Kidney epithelial cell (primary cell): ENCODE measurements at places on chromosomes 4 and X. TPM values are rescaled to one million over a fixed set of nuclear protein-coding genes. Genes with fewer than 3 reads are reported as not detected.

DNA sequence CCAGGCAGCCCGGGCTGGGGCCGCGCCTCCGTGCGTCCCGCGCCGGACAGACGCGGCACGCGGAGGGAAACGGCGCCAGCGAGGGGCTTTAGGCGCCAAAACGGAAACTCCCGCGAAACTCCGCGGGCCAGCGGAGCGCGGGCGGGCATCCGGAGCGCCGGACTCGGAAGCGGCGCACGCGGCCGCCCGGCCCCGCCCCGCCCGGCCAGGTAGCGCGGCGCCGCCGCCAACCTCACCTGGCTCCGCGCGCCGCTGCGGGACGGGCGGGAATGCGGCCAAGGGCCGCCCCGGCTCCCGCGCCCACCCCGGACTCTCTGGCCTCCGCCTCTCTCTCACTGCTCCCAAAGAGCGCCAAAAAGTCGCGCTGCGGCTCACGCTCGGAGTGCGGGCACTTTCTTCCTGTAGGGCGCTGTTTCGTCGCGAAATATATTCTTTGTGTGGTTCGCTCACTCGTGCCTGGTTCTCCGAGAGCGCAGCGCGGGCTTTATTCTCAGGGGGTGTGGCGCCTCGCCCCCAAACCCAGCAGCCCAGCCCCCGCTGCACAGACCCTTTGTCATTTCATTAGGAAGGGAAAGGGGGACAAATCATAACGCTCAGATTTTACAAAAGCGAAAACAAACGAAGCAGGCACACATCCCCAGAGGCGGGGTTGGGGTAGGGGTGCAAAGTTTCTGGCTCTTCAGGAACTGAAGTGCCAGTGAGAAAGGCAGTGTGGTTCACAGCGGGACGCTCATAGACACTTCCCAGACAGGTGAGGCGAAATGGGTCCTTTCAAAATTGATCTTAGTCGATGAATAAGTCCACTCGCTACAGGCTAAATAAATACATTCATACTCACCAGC lies 961 bp upstream of the MBNL3 start:
- DNase-seq, result no peak

- DNase-seq, result no peak
These were observed 247.2 kb downstream of the PALLD start for GRCh38 chr4:168744021-168744420.

DNA sequence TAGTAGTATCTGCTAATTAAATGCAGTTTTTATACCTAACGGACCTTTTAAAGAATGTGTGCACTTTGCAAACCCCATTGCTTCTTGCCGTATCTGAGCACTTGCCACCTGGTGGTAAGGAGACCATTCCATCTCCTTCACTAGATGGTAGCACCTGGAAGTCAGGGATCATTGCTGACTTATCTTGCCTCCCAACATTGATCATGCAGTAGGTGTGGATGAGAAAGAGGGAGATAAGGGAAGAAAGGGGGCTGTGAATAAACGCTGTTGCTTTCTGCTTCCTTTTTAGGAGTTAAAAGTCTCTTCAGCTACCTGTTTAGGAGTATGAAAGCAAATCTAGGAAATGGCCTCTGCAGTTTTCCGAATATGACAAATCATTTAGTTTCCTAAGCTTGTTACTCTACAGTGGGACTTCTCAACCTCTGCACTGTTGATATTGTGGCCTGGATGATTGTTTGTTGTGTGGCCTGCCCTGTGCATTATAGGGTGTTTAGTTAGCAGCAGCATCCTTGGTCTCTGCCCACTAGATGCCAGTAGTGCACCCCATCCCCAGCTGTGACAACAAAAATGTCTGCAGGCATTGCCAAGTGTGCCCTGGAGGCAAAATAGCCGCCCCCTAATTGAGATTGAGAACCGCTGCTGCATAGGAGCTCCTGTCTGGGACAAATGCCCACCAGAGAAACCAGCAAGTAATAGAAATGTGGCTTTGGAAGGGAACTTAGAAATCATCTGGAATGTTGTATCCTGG lies 38.8 kb downstream of the GAB1 start:
- DNase-seq, result no peak

DNA sequence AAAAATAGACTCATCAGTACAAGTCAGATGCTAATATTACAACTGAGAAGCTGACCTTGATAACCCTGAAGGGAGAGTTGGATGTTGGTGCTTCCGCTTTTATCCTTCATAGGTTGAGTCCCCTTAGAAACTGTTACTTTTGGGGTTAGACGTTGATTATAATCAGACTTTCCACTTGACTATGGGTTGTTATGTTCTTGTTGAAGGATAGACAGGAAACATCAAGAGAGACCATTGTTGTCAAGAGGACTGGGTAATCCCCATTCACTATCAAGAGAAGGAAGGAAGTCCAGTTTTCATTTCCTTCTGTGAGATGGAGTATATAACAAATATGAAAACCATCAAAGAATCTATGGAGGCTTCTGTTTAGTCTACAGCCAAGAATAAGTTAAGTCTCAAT lies 229.9 kb upstream of the AFF2 start:
- DNase-seq, result no peak

DNA sequence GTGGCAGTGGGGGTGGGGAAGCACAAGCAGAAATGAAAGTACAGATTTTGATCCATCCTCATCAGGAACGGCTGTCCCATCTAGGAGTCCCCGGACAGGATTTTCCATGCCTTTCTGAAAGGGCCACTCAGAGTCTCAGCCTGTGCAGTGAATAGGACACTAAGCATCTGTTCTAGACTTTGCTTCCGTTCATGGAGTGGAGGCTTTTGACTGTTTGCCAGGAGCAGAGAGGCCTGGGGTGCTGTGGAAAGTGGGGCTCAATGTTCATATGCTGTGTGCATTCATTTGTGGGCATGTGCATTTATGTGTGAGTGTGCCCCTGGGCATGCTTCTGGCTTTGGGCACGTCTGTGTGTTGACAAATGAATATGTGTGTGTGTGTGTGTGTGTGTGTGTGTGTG lies 25.6 kb upstream of the MAMLD1 start:
- DNase-seq, result no peak

DNA sequence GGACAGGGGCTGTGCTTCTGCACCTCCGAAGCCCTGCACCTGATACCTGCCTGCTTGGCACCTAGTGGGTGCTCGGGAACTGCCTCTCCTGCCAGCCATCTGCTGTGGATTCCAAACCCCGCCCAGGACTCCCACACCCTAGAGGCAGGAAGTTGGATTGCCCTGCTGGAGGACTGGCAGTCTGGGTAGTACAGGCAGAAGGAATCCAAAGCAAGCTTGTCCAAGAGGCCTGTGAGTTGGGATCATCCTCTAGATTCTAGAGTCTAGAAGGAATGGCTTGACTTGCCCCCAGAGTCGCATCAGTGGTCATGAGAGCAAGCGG lies 64.6 kb upstream of the MTM1 start:
- DNase-seq, result no peak

DNA sequence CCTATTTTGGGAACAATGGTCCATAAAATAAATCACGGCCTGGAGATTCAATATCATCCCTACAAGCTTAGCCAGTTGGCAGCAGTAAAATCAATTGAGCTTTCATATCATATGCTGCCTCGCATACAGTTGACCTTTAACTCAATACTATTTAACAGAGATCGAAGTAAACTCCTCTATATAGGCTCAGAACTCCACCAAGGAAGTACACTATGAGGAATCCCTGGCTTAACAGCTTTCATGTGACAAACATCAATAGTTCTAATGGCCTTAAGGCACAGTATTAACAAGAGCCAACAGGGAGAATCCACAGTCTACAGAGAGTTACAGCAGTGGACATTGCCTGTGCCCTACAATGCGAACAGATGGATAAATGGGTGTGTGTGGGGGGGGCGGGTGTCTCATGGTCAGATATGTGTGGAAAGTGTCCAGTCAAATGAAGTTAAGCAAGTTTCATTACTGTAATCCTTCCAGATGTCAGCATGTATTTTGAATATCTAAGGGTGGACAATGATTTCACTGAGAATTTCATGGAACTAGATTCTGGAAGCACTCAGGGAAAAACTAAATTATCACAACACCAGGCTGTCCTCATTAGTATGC lies 98.2 kb upstream of the FAM9B start:
- DNase-seq, result no peak

GRCh38 chr4:35734381-35735098 lies 509.8 kb downstream of the ARAP2 start:
- no peak for DNase-seq

DNA sequence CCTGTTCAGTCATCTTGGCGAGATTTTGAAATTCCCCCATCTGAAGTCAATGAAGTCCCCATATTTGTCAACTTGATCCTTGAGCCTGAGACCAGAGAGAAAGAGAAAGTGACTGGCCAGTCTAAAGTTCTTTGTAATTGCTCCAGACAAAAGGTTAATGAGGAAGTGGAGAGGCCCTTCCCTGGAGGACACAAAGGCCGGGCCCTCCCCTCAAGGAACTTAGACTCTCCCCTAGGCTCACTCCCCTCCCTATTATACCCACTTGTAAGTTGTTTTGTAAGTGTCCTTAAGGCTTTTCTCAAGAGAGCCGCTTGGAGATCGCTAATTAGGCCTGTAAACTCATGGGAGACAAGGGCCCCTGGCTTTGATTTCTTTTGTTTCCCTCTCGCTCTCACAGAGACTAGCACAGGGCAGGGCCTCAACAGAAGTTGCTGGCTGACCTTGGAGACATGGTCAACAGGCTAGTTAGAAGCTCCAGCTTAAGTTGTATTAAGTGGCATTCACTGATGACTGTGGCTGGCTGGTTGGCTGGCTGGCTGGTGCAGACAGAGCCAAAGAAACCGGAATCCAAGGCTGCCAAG lies 20.3 kb upstream of the GPC4 start:
- DNase-seq, result no peak

Gene UGT2B15
- total RNA-seq, result not detected in 2 replicates

- DNase-seq, result no peak
These were observed 1.5 kb upstream of the DDX3X start for GRCh38 chrX:41332408-41333002.

Gene PAGE5
- not detected in 2 replicates for total RNA-seq

DNA sequence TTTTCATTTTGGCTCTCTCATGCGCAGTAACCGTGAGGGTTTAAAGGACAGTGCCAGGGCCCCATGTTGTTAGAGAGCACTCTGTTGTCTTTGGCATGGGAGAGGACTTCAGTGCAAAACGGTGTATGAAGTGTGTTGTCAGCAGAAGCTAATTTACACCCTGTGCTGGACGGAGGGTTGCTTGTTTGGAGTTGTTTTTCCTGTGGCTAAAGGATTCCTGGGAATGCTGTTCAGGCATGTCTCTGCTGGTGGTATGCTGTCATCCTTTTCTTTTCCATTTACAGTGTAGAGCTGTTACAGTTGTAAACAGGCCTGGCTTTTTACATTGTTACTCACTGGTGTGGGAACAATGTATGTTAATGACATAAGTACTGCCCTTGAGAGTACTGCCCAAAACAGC lies 206.3 kb downstream of the CBR4 start:
- DNase-seq, result peak; percentile 72

DNA sequence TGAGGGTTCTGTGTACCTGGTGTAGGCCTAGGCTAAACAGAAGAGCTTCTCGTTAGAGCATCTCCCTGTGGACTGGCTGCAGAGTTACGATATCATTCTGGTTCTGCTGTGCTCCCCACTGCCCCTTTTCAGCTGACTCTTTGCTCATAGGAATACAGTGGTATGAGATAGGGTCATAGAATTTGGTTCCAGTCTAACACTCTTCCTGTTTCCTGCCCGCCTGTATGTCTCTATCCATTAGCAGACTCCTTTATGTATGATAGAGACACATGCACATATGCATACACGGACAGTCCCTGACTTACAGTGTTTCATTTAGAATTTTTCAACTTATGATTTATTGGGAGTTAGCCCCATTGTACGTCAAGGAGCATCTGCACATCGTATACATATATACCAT lies 15.3 kb downstream of the RNF4 start:
- DNase-seq, result no peak

GRCh38 chr4:18454349-18454748 lies 432.8 kb upstream of the LCORL start:
- DNase-seq, result no peak

DNA sequence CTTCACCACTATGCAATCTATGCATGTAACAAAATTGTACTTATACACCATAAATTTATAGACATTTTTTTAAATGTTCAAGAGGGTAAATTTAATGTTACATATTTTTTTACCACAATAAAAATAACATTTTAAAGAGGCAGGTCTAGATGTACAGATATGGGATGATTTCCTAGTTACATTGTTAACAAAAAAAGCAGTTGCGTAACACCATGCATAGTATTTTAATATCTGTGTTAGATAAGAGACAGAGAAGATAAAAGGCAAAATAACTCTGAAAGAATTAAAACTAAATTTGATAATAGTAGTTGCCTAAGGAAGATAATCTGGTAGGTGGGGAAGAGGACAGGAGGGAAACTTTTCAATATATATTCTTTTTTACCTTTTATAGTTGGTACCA lies 9.1 kb upstream of the ATRX start:
- no peak for DNase-seq

GRCh38 chrX:154363706-154364439 lies 10.6 kb downstream of the FLNA start:
- DNase-seq, result no peak

- no peak for DNase-seq
These were observed 562.9 kb upstream of the FAT1 start for GRCh38 chr4:187286525-187286924.

Gene RELL1
- total RNA-seq, result 55.2 and 60.7 TPM in 2 replicates

GRCh38 chrX:149628280-149628679 lies 3.3 kb downstream of the TMEM185A start:
- no peak for DNase-seq

DNA sequence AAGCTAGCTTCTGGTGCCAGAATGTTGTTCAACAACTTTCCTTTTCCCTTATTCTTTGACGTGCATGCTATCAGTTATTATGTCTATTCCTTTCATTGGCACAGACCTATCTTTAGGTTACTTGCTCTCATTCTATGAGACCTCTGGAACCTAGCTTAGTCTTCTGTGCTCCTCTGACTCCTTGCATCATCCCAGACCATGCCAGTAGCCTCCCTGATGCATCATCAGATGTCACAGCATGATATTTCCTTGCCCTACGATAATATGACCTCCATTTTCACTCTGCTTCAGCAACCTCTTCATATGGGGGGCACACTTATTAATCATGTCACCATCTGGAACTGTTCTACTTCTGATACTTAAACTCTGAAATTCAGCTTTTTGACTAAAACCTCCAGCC lies 37.2 kb downstream of the CLCN5 start:
- no peak for DNase-seq

DNA sequence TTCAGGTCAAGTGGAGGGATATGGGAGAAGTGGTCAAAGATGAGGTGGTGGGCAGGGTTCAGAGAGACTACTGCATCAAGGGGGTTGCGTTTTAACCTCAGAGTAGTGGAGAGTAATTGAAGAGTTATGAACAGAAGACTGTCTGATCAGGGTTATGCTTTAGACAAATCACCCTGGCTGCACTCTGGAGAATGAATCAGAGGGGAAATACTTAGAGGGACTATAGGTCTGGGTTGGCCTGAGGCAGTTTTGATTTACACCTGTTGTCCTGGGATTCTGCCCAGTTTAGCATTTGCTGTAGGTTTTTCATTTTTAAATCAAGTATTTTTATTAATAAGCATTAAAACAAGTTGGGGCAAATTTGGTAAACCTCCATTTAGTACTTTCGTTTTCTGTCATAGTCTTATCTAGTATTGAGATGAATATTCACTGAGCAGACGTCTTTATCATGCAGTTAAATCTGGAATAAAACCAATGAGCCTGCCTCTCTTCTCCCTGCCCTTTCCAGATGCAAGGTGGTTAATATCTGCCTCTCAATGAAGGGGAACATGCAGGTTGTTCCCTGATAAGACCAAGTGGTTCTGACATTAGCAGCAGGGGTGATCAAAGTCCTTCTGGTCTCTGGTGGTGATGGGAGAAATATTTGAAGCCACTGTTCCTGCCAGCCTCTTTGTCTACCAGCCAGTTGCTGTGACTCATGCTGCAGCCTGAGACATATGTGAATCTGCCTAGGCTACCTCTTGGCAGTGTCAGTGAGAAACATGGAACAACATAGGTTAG lies 116.0 kb upstream of the RPS6KA3 start:
- DNase-seq, result no peak
